Activated CD4-positive, alpha-beta T cell treated with anti-CD3 and anti-CD28 coated beads, Interleukin-2, amount 10 ng/mL, durations not matched to agents 24 days and 14 days (primary cell): ENCODE measurements at places on chromosomes 16 and 17. TPM values are rescaled to one million over a fixed set of nuclear protein-coding genes. Genes with fewer than 3 reads are reported as not detected.

The PPP1R27 gene
- total RNA-seq = not detected in 2 replicates

The TBC1D3 gene
- total RNA-seq = not detected in 2 replicates

The NAA60 gene
- total RNA-seq = 31.4 and 34.7 TPM in 2 replicates

The EME1 gene
- total RNA-seq = 30.7 and 35.4 TPM in 2 replicates

The DNAH17 gene
- 0.02 TPM in 2 replicates for total RNA-seq

The GGA2 gene
- total RNA-seq = 109 and 113 TPM in 2 replicates

The ANKRD11 gene
- 152 TPM in 2 replicates for total RNA-seq

The AKAP1 gene
- 54.6 and 56.8 TPM in 2 replicates for total RNA-seq

The GINS2 gene
- 87.4 and 93.0 TPM in 2 replicates for total RNA-seq

The TBC1D28 gene
- total RNA-seq = not detected in 2 replicates

The HSD11B2 gene
- total RNA-seq = 3.5 and 5.2 TPM in 2 replicates

The RABEP1 gene
- 57.3 and 58.2 TPM in 2 replicates for total RNA-seq

The RILP gene
- total RNA-seq = 7.3 and 11.4 TPM in 2 replicates

The TBC1D3H gene
- not detected in 2 replicates for total RNA-seq

The PMFBP1 gene
- 0.21 TPM in 1 of 2 replicates, not detected in the other for total RNA-seq

The KRT25 gene
- total RNA-seq = not detected in 2 replicates
